ENCODE measurements at places on chromosomes 5 and 9.

DNA sequence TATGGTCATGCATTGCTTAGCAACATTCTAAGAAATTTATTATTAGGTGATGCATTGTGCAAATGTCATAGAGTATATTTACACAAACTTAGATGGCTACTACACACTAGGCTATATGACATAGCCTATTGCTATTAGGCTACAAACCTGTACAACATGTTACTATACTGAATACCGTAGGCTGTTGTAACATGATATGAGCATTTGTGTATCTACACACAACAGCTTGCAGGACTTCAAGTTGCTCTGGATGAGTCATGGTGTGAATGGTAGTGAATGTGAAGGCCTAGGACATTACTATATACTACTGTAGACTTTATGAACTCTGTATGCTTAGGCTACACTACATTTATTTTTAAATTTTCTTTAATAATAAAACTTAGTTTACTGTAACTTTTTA, 107.2 kb upstream of the MAMDC2 start:
- DNase-seq, result no peak

DNA sequence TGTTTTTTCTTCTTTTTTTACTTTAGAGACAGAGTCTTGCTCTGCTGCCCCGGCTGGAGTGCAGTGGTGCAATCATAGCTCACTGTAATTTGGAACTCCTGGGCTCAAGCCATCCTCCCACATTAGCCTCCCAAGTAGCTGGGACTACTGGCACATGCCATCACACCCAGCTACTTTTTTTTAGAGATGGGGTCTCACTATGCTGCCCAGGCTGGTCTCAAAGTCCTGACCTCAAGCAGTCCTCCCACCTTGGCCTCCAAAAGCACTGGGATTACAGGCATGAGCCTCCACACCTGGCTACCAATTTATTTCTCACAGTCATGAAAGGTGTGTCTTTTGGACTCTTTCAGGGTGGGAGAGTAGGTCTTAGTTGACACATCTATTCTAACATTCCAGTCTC, 83.0 kb upstream of the FAM120A start:
- no peak for DNase-seq

- DNase-seq, result no peak
Observed at GRCh38 chr9:136707011-136707410, 5.4 kb upstream of the DIPK1B start.

DNA sequence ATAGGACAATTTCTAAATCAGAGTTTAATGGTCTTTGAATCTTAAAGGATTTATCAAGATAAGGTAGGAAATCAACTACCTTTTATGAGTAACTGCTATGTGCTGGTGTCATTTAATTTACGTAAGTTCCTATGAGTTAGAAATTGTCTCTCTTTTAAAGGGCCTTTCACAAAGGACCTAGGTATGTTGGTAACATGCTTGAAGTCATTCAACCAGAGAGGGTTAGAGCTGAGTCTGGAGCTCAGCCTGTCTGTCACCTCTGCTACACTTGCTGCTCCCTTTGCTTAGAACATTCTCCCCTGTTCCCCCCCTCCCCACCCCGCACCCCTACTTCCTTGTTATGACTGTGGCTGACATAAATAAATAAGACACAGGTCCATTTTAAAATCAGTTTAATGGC, 190.3 kb upstream of the SEMA6A start:
- no peak for DNase-seq

DNA sequence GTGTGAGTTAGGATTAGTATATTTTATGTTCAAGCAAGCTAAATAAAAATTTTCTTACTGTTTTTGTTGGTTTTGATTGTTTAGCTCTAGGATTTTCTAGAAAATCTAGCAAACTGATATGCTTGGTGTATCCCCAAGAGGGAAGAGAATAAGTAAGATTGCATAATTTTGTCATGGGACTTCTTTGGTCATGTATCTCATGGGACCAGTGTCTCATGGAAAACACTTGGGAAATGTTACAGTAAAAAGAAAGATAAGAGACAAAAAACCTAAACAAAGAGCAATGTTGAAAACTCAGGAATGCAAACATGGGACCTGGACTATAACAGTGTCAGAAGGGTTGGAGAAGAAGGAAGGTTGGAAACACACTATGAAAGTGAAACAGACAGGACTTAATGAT, 119.4 kb downstream of the TLR4 start:
- no peak for DNase-seq

- peak; percentile 64 for DNase-seq
Observed at GRCh38 chr5:50958852-50959457, 292.5 kb downstream of the PARP8 start.

DNA sequence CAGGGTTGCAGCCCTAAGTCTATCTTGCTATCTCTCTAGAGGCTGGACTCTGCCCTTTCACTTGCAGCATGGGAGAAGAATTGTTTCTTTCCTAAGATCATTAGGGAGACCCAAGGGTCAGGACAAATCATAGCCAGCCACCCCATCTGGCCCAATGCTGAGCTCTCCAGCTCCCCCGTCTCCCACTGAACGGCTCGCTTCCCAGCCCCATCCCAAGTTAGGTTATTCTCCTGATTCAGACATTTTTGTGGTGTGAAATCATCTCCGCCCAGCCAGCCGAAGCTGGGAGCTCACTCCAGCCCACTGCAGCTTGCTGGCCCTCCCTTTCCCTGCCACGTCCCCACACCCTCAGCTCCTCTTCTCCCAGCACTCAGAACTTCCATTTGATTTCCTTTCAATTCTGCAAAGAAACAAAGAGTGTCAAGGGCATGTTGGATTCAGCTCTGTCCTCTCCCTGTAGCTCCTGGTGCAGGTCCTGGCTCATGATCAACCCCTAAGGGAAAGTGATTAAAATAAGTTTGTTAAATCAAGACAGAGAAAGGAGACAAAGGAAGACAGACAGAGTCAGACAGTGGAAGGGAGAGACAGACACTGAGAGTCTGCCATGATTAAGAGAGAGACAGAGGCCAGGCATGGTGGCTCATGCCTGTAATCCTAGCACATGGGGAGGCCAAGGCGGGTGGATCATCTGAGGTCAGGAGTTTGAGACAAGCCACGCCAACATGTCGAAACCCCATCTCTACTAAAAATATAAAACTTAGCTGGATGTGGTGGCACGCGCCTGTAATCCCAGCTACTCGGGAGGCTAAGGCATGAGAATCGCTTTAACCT, 12.6 kb upstream of the SPARC start:
- DNase-seq, result no peak

GRCh38 chr5:174247301-174247700, 201.8 kb downstream of the NSG2 start:
- DNase-seq, result no peak

DNA sequence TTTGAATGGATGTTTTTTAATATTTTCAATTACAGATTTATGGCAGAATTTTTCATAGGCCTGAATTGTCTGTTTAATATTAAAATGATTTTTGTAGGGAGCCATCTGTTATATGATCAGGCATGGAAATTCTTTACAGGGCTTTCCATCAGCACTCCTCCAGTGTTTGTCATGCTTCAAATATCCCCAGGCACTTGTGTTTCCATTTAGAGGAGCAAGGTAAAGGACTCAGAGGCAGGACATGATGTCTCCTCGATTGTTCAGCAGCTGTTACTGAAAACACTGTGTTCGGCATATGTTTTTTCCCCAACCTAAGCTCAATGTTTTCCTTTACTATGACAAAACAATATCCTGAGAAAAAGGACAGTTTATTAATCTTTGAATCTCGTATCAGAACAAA, 172.3 kb upstream of the RFX3 start:
- DNase-seq, result no peak

DNA sequence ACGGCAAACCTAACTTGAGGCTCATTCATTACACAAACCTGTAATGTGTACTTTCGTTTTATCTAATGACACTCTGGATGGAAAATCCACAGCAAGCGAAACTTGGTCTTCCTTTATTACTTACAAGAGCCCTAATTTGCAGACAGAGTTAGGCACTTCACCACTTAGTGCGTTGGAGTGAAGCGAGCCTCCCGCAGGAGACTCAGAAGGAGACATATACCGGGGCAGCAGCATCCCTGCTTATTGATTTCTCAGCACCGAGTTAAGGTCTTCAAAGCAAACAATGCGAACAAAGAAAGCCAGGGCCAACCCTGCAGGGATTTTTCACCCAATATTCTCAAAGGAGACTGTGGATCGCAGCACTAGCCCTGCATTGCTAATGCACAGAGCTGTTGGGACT, 28.6 kb downstream of the LSM11 start:
- no peak for DNase-seq

DNA sequence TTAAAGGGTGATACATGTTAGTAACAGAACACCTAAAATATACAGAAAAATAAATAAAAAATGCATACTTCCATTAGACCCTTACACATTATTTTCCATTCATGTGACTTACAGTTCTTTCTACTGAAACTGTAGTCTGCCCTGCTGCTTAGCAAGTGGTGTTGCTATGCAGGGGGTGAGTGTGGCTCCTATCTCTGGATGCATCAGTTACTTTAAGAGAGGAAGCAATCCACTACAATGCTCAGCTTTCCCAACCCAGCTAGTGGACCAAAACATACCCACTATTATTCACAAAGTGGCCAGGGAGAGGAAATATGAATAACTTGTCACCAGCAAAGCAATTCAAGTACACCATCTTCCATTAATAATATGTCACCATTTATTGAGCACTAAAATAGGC, 121.8 kb downstream of the DOCK2 start:
- DNase-seq, result no peak

GRCh38 chr5:140287801-140288521, 14.9 kb downstream of the PFDN1 start:
- no peak for DNase-seq

GRCh38 chr9:101443364-101443771, 7.8 kb upstream of the ALDOB start:
- peak; percentile 94 for DNase-seq

- no peak for DNase-seq
Observed at GRCh38 chr5:72441862-72442540, 65.2 kb downstream of the ZNF366 start.

DNA sequence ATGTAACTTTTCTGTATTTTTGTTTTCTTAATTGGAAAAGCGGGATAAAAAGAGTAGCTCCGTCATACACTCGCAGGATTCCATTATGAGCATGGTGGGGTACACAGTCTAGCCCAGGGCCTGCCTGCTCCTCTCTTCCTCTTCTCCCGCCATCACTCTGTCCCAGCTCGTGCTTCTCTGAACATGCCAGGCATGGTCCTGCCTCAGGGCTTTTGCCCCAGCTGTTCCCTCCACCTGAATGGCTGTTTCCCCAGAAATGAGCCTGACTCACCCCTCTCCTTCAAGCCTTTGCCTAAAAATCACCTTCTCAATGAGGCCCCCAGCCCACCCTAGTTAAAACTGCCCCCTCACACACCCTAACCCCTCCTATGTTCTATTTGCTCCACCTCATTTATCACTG, 4.5 kb downstream of the CORO2A start:
- no peak for DNase-seq

DNA sequence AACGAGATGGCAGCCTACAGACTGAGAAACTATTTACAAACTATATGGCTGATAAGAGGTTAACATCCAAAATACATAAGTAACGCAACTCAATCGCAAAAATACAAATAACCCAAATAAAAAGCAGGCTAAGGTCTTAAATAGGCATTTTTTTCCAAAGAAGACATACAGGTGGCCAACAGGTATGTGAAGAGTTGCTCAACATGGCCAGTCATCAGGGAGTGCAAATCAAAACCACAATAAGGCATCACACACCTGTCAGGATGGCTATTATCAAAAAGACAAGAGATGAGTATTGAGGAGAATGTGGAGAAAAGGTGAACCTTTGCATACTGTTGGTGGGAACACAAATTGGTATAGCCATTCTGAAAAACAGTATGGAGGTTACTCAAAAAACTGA, 73.5 kb downstream of the CAMSAP1 start:
- DNase-seq, result no peak

- no peak for DNase-seq
Observed at GRCh38 chr5:72140711-72141110, 33.4 kb downstream of the MAP1B start.

GRCh38 chr5:91178461-91178860, 204.7 kb downstream of the ARRDC3 start:
- DNase-seq, result no peak

DNA sequence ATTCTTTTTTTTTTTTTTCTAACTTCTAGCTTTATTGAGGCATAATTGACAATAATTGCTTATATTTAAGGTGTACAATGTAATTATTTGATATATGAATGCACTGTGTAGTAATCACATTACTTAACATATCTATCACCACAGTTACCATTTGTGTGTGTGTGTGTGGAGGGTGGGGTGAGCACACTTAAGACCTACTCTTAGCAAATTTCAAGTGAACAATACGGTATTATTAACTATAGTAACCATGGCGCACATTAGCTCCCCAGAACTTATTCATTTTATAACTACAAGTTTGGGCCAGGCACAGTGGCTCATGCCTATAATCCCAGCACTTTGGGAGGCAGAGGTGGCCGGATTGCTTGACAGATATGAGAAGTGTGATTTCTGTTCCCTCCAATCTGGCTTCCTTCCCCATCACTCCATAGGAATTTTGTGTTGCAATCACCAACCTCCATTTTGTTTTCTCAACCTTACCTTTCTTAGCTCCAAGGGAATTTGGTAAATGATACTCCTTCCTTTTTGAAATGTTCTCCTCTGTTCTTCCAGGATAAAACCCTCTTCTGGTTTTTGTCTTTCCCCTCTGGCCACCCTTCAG, 14.9 kb downstream of the TXN start:
- DNase-seq, result no peak

DNA sequence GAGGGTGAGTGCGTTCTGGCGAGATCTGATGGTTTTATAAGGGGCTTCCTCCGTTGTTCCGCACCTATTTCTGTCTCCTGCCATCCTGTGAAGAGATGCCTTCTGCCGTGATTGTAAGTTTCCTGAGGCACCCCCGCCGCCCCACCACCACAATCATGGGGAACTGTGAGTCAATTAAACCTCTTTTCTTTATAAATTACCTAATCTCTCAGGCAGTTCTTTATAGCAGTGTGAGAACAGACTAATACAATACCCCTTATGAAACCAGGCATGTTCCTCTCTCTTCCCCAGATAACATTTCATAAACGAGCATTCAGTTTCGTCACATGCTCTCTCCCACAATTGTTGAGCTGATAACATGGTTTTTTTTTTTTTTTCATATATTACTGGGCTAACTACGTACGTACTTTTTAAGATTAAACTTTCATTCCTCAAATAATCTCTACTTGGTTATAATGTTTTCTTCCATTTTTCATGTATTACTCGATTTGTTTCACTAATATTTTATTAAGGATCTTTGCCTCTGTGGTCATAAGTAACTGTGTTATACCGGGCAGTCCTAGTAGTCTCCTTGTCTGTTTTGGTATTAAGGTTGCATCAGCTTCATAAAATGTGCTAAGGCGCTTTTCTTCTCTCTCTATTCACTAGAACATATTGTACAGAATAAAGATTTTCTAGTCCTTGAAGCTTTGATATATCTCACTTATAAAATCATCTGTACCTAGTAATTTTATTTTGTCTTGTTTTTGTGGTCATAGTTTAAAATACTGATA, 64.9 kb upstream of the MVB12B start:
- DNase-seq, result no peak

- DNase-seq, result peak; percentile 39
Observed at GRCh38 chr9:94805585-94805984, 79.1 kb downstream of the AOPEP start.

- DNase-seq, result no peak
Observed at GRCh38 chr9:91098203-91098850, 263.4 kb downstream of the AUH start.

Data from NCI-H2081 (cell line).